Retinal pigment epithelial cell (primary cell): ENCODE measurements at places on chromosomes 1 and 21.

DNA sequence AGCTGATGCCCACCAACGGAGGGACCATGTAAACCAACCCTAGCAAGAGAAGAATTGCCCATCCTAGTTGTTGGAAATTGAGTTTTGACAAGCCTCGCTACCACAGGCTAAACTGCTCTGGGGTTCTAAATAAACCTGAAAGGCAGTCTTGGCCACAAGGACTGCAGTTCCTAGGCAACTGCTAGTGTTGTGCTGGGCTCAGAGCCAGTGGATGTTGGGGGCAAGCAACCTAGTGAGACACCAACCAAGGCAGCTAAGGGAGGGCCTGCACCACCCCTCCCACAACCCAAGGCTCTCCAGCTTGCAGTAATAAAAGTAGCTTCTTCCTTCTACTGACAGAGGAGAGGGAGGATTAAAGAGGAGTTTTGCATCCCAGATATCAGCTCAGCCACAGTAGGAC lies 102.4 kb upstream of the PKN2 start:
- no peak for DNase-seq

- no peak for DNase-seq
These were observed 51.1 kb downstream of the CSMD2 start for GRCh38 chr1:34113887-34114286.

GRCh38 chr1:236502972-236503639 lies 20.7 kb upstream of the LGALS8 start:
- DNase-seq = peak; percentile 72

DNA sequence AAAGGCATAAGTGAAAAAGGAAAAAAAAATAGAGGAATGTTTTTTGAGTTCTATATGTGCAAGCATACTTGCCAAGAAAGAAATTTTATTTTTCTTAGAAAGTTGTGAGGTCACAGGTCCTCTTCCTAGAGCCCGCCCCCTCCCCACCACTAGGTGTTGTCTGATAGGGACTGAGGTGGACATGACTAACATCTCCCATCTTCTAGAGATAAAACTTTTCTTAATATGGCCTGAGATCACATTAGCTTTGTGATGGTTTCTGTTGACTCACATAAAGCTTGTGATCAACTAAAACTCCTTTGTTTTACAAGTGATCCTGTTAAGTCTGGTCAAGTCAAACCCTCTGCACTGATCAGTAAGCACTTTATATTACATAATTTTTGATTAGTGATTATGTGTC lies 33.4 kb upstream of the CITED4 start:
- DNase-seq = no peak
